ENCODE measurements at places on chromosomes 16 and 17. TPM values are rescaled to one million over a fixed set of nuclear protein-coding genes. Genes with fewer than 3 reads are reported as not detected.

The CEMP1 gene
- total RNA-seq: not detected

The SHCBP1 gene
- 0.76 TPM for total RNA-seq

The ZNF385C gene
- total RNA-seq: not detected

The ZFP90 gene
- 6.9 TPM for total RNA-seq

The KRT36 gene
- not detected for total RNA-seq

The P2RX5 gene
- total RNA-seq: 14.3 TPM

DNA sequence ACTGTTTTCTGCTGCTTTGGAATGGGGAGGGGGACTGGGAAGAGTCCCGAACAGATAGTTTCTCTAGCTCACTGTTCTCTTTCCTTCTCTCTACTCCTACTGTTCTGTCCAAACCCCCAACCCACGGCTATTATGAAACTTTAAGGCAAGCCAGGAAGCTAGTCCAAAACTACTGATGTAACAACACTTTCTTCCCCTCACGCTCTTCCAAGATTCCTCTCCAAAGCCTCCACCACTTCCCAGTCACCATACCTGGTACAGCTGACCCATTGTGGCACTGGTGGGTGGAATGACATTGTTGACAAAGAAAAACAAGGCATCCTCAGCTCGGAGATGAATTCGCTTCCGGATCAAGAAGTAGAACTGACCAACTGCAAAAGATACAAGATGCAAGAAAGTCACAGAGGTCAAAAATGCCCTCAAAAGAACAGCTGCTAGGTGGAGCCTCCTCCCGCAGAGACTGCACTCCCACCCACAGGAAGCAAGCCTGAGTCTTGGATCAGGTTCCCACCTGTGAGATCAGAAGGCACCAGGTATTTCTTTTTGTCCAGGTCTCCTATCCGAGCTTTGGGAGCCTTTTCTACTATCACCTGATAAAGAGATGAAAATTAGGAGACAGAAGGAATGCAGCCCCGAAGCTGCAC is 1.0 kb downstream of the GABARAP start:
- H3K4me1 ChIP-seq: peaks cover 36% of the 10 kb centered on the region
- no peak for DNase-seq
- H3K27me3 ChIP-seq: no peaks in the 10 kb centered on the region

DNA sequence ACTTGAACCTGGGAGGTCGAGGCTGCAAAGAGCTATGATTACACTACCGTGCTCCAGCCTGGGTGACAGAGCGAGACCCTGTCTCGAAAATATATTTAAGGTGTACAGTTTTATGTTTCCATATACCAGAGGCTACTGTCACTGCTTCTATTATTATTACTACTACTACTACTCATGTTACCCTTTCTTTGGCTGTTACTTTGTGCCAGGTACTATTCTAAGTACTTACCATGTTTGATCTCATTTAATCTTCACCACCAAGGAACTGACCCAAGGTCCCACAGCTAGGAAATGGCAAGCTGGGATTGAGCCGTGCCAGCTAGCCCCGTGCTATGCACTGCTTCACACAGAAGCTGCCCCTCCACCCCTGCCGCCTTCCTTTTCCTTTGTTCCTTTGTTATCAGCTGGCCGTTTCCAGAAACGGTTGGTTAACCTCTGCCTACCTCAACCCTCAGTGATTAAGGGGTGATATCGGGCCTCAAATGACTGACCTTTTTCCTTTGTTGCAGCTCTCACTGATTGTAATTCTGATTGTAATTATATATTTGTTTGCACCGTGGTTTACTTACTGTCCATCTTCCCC is 78.4 kb downstream of the ABCC1 start:
- no peaks in the 10 kb centered on the region for H3K27me3 ChIP-seq
- DNase-seq: no peak
- H3K4me3 ChIP-seq: no peak overlapping the region
- H3K36me3 ChIP-seq: no peaks in the 10 kb centered on the region
- H3K27ac ChIP-seq: no peak overlapping the region

- H3K27ac ChIP-seq: no peak overlapping the region
- H3K4me1 ChIP-seq: peaks cover 19% of the 10 kb centered on the region
- H3K27me3 ChIP-seq: no peaks in the 10 kb centered on the region
- peaks cover 49% of the 10 kb centered on the region for H3K36me3 ChIP-seq
Measured at GRCh38 chr17:39706921-39707337, 7.1 kb downstream of the ERBB2 start.

GRCh38 chr17:62572888-62573401 is 54.5 kb upstream of the MRC2 start:
- H3K4me1 ChIP-seq: no peaks in the 10 kb centered on the region
- H3K36me3 ChIP-seq: peaks cover 56% of the 10 kb centered on the region
- H3K4me3 ChIP-seq: no peak overlapping the region

- no peak for DNase-seq
- H3K36me3 ChIP-seq: no peaks in the 10 kb centered on the region
- no peak overlapping the region for H3K4me3 ChIP-seq
- H3K27me3 ChIP-seq: no peaks in the 10 kb centered on the region
Measured at GRCh38 chr17:27764589-27764988, 35.7 kb downstream of the NOS2 start.

DNA sequence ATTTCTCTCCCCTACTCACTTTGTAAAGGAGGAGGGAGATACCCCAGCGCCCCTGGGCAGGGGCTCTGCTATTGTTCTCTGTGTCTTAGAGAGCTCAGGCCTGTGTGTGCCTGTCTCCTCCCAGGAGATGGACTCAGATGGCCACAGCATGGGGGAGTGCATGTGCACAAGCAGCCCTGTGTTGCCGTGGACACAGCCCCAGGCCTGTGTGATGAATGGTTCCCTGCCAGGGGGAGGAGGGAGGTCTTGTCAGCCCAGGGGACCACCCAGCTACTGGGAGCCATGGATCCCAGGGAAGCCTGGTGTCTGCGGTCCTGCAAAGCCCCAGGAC is 26.3 kb downstream of the GINS2 start:
- H3K27me3 ChIP-seq: no peaks in the 10 kb centered on the region
- peaks cover 39% of the 10 kb centered on the region for H3K36me3 ChIP-seq
- DNase-seq: no peak
- H3K4me3 ChIP-seq: no peak overlapping the region
- H3K4me1 ChIP-seq: peaks cover 3% of the 10 kb centered on the region
- H3K27ac ChIP-seq: no peak overlapping the region

- H3K4me1 ChIP-seq: peaks cover under 1% of the 10 kb centered on the region
- H3K27me3 ChIP-seq: peaks cover 35% of the 10 kb centered on the region
- DNase-seq: no peak
- H3K36me3 ChIP-seq: no peaks in the 10 kb centered on the region
- peak overlapping the region; percentile 13 for H3K4me3 ChIP-seq
Measured at GRCh38 chr16:56675685-56676210, 6.1 kb downstream of the MT1H start.

DNA sequence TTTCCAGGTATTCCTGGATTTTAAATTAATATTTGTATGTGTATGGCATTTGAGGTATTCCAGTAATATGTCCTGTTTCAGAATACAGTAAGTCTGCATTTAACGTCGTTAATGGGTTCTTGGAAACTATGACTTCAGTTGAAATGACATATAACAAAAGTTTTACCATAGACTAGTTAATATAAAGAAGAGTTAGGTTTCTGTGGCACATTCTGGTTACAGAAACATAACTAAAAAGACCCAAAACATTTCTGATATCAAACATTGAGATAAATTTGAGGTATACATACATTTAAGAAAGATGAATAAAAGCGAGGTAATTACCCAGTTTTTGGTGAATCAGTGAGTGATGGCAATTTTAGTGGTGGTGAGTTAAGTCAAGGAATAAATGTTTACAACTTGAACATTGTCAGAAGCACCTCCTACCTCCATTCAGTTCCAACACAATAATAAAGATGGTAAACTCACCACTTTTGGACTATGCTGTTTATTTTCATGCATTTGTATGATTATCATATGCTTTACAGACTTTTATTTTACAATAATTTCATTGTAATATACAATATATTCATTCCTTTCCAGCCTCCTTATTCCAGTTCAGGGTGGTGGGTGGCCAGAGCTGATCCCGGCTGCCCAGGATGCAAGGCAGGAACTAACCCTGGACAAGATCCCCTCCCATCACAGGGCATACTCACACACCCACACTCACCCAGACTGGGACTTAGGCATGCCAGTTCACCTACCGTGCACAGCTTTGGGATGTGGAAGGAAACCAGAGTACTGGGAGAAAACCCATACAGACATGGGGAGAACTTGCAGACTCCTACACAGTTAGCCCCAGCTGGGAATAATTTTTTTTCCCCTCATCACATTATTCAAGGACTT is 9.7 kb downstream of the LUC7L3 start:
- no peaks in the 10 kb centered on the region for H3K27me3 ChIP-seq
- H3K4me3 ChIP-seq: no peak overlapping the region
- peaks cover 69% of the 10 kb centered on the region for H3K4me1 ChIP-seq
- H3K36me3 ChIP-seq: no peaks in the 10 kb centered on the region
- DNase-seq: no peak

DNA sequence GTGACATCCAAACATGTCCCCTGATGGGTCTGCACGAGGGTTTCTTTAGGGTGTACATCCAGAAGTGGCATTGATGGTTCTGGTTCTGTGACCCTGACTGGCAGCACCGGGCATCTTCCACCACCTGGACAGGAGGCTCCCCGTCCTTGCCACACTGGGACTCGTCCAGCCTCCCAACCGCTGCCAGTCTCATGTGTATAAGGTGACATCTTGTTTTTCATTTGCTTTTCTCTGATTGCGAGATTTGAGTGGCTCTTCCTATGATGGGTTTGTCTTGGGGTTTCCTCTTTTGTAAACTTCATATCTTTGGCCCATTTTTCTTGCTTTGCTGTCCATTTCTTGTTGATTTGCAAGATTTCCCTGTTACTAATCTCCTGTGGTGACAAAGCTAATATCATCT is 9.2 kb upstream of the LIMD2 start:
- H3K4me1 ChIP-seq: no peaks in the 10 kb centered on the region
- no peak for DNase-seq
- H3K27ac ChIP-seq: no peak overlapping the region

GRCh38 chr16:72012607-72013006 is 4.1 kb downstream of the DHODH start:
- H3K36me3 ChIP-seq: no peaks in the 10 kb centered on the region
- H3K4me3 ChIP-seq: no peak overlapping the region
- H3K4me1 ChIP-seq: peaks cover 12% of the 10 kb centered on the region
- H3K27ac ChIP-seq: peak overlapping the region; percentile 75

DNA sequence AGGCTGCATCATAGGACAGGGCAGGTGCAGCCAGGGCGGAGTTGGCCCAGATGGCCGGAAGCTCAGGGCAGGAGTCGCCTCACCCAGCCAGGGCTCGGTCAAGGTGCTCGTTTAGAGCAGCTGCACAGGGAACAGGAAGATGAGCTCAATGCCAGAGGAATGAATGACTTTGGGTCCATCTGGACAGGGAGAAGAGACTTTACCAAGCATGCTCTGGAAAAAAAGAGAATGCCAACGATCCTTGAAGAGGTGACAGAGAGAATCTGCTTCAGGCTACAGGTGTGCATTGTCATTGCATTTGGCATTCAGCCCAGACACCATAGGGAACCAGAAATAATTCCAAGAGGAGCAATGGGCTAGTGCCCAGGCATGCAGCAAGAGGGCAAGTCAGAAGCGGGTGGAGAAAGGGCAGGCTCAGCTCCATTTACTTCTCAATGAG is 6.7 kb upstream of the MPP3 start:
- no peak overlapping the region for H3K4me3 ChIP-seq
- H3K27me3 ChIP-seq: no peaks in the 10 kb centered on the region
- no peaks in the 10 kb centered on the region for H3K36me3 ChIP-seq
- peaks cover 4% of the 10 kb centered on the region for H3K4me1 ChIP-seq

- no peaks in the 10 kb centered on the region for H3K27me3 ChIP-seq
- no peak overlapping the region for H3K27ac ChIP-seq
- no peaks in the 10 kb centered on the region for H3K4me1 ChIP-seq
- no peaks in the 10 kb centered on the region for H3K36me3 ChIP-seq
Measured at GRCh38 chr17:4872786-4873185, 26.6 kb upstream of the C17orf107 start.

All from heart left ventricle (tissue), 16 donors.